ENCODE measurements at places on chromosomes 16 and 17. TPM values are rescaled to one million over a fixed set of nuclear protein-coding genes. Genes with fewer than 3 reads are reported as not detected.

Gene TM4SF5
- total RNA-seq, result not detected

Gene TNS4
- total RNA-seq, result not detected

Gene OSGIN1
- 1.7 TPM for total RNA-seq

Gene CHST4
- not detected for total RNA-seq

Gene PLA2G15
- 28.9 TPM for total RNA-seq

Gene MARVELD3
- not detected for total RNA-seq

Gene BOLA2B
- 156 TPM for total RNA-seq

GRCh38 chr16:5885521-5885920 is 787.9 kb upstream of the EEF2KMT start:
- DNase-seq, result no peak

GRCh38 chr16:48492133-48492532 is 106.9 kb upstream of the SIAH1 start:
- no peak for DNase-seq

DNA sequence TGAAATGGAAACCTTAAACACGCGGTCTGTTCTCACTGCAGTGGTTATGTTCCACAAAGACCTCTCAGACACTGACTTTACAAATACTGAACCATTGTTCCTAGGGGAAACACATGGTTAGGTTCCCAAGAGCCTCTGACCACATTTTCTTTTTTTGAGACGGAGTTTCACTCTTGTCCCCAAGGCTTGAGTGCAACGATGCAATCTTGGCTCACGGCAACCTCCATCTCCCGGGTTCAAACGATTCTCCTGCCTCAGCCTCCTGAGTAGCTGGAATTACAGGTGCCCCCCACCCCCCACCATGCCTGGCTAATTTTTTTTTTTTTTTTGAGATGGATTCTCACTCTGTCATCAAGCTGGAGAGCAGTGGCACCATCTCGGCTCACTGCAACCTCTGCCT is 179.7 kb downstream of the RBFOX3 start:
- DNase-seq, result no peak

- no peak for DNase-seq
Observed at GRCh38 chr17:72588961-72589360, 468.1 kb downstream of the SOX9 start.

DNA sequence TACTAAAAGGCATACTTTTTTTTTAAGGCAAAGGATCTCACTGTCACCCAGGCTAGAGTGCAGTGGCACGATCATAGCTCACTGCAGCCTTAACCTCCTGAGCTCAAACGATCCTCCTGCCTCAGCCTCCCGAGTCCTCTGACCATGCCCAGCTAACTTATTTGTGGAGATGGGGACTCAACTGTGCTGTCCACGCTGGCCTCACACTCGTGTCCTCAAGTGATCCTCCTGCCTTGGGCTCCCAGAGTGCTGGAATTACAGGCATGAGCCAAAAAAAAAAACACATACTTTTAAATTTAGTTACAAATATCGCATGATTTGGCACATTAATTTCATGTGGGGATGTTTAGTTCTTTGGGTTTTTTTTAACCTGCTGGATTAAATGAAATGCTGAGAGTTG is 207.7 kb upstream of the CHMP6 start:
- no peak for DNase-seq

DNA sequence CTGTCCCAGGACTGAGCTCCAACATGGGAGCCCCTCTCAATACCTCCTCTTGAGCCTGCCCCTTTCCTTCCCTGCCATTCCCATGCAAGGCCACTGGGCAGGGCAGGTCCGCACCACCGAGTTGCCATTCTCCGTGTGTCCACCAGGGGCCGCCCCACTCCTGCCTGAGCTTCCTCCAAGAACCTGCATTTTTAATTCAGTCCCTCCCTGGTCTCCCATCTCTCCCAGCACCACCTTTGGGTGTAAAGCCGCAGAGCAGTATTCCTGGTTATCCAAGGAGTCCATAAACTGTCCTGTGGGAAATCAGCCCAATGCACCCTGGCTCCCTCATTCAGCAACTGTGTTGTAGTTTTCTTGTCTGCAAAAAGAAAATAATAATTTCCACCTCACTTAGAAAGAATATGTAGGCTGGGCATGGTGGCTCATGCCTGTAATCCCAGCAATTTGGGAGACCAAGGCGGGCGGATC is 15.9 kb upstream of the ANKRD40CL start:
- DNase-seq, result peak; percentile 82

DNA sequence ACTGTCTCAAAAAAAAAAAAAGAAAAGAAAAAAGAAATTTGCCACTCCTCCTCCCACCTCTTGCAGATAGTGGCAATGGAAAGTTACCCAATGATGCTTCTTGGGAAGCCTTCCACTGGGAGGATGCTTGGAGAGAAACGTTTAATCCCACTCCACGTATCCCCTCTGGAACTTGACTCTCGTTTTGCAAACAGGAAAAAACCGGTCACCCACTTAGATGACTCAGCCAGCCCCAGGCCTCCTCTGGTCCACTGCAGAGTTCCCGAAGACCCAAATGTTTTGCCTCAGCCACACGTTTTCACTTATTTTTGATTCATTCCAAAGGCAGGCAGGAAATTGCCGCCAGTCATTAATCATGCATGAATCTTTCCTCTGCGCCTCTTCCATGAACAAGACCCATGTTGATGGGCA is 9.3 kb upstream of the TNFRSF17 start:
- peak; percentile 53 for DNase-seq

- DNase-seq, result no peak
Observed at GRCh38 chr16:83113317-83113716, 486.5 kb downstream of the CDH13 start.

GRCh38 chr16:75477680-75478473 is 13.4 kb upstream of the TMEM170A start:
- no peak for DNase-seq

- DNase-seq, result peak; percentile 59
Observed at GRCh38 chr17:46191322-46192188, 1.7 kb downstream of the KANSL1 start.

GRCh38 chr17:21284319-21285163 is at the start of gene MAP2K3:
Gene MAP2K3 (plus strand): TSS chr17:21284711. CDS start chr17:21284921, 210 bp downstream.
- peak; percentile 97 for DNase-seq

GRCh38 chr16:26913851-26914250 is 152.9 kb upstream of the C16orf82 start:
- no peak for DNase-seq

DNA sequence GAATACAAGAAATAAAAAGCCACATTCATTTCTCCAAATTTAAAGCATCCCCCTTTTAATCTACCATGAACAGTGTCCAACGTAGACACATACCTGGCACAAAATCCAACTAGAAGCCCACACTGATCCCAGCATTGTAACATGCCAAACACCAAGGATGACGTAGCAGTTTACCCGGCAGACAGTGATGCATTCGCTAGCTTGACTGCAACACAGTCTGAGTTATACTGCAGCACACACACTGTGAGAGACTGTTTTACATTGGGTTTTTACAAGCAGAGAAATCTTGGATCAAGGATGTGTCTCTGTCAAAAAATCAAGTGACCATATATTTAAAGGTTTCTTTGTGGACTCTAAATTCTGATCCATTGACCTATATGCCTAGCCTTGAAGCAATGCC is 74.5 kb upstream of the C17orf78 start:
- DNase-seq, result no peak

GRCh38 chr16:86965840-86966550 is 351.2 kb downstream of the C16orf95 start:
- no peak for DNase-seq

DNA sequence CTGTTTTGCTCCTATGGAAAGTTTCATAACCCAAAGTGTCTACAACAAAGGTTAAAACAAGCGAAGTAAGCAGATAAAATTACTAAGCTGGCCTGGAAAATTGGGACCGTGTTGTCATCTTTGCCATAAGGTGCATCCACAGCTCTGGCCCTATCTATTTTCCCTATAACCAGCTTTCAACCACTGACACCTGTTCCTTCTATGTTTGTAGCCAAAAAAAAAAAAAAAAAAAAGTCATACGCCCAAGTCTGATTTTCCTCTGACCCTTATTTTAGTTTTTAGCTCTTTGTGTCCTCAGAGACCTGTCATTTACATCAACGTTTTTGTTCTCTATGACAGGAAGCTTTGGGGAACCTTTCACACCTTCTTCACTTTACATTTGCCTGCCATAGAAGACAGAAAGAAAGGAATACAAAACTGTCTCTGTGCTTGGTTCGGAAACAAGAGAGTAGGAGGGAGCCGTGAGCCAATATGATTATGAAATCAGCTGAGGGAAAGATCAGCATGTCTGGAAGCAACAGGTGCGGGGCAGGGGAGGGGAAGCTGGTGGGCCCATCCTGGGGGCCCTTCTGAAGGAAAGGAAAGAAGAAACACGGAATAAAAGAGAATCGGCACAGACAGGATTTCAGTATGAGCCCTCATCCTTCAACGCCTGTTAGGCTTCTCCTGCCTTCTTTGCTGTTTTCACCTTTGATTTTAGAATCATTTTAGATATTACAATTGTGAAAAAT is 8.5 kb downstream of the HS3ST3A1 start:
- DNase-seq, result no peak

DNA sequence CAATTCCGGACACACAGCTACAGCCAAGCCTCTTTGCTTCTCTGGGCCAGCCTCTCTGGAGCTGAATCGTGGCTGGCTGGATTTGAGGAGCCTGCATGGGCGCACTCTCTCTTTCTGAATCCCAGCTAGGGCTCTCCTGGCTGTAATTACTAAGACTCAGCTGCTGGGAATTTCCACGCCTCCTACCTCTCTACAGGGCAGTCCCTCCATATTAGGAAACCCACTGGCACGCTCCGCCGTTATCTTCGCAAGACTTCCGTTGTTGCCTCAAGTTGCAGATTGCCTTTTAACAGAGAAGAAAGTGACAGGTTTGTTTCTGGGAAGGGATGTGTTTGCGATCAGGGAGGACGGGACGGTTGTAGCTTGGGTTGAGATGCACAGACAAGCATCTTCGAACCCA is 188.4 kb upstream of the NLRP1 start:
- peak; percentile 71 for DNase-seq

- no peak for DNase-seq
Observed at GRCh38 chr17:2776589-2777241, 19.5 kb upstream of the RAP1GAP2 start.

DNA sequence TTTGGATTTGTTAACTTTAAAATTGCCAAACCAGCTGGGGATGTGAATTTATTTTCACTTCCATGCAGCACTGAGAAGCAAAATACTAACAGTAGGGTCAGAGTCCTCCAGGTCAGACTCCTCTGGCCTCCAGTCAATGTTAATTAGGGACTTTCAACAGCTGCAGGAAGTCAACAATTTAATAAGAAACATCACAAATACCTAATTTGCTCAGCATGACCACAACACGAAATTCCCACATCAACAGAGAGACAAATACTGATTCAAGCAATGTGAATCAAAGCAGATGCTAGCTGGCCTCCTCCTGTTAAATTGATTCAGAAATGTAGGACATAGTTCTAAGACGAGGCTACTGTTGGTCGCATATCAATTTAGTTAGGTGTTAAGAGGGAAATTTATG is 111.7 kb downstream of the ABCA8 start:
- no peak for DNase-seq

DNA sequence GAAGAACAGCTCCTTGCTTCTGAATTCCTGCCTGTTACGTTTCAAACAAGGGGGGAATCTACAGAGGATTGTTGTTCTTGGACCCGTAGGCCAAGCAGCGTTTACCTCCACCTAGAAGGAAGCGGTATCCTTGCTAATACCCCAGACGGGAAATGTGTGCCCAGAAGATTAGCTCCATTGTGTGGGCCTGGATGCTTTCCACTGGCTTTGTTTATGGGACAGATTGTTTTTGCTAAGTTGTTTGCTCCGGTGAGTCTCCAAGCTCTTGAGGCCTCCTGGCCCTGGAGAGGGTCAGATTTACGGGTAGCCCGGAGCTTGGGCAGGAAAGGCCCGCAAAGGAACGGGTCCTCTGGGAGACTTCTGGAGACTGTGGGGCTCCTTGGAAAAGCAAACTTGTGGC is 28.4 kb upstream of the MRTFB start:
- peak; percentile 52 for DNase-seq

- peak; percentile 47 for DNase-seq
Observed at GRCh38 chr17:74417178-74418045, 14.5 kb upstream of the GPRC5C start.

GRCh38 chr16:4846901-4847773 is at the start of the genes GLYR1 and UBN1:
Gene GLYR1 (minus strand): TSS chr16:4847288. CDS start chr16:4847265, 23 bp downstream.
Gene UBN1 (plus strand): TSS chr16:4847481. CDS start chr16:4852918, 5,437 bp downstream.
- DNase-seq, result peak; percentile 96

DNA sequence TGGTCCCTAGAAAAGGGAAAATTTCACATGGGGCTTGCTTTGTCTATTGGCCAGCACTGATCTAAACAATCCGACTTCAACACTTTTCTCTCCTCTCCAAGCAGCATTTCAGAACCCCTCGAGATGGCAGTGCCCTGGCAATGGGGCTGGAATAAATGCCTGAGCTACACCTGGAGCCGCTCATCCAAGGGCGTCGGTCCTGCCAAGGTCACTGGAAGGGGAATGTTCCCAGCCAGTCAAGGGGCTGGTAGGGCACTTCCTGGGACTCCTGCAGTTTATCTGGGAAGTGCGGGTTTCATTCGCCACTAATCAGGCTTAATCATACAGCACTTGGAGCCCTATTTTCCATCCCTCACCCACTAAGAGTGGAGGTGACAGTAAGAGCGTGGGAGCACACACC is 17.1 kb downstream of the MEAK7 start:
- no peak for DNase-seq

DNA sequence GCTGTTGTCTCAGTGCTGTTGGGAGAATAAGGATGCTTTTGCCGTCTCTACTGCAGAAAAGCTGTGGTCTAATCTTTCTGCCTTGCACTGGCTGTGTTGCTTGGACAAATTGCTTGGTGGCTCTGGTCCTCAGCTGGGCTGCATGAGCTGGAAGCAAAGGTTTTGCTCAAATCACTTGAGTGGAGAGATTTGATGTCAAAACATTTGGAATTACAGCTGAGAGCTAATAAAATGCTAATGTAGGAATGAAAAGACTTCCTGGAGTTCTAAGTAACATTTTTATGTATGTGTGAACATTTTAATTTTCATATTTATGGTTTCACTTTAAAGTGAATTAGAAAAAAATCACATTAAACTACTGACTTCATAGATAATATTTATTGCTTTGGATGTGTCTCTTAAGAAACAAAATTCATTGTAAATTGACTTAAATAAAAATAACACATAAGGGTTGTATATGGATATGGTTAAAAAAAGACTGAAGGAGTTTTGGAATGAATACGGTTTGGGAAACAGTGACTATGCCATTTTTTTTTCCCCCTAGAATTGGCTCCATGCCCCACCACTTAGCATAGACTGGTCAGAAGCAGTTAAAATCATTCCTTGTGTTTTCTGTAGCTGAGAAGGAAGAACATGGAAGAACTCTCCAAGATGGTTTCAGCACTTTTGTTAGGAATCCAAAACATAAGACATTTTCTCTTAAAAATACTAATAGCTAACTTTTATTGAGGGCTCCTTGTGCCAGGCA is 39.2 kb upstream of the FAM20A start:
- DNase-seq, result no peak

GRCh38 chr16:65099607-65100006 is 22.3 kb downstream of the CDH11 start:
- no peak for DNase-seq

- DNase-seq, result no peak
Observed at GRCh38 chr16:14248791-14249190, 177.7 kb downstream of the MRTFB start.

DNA sequence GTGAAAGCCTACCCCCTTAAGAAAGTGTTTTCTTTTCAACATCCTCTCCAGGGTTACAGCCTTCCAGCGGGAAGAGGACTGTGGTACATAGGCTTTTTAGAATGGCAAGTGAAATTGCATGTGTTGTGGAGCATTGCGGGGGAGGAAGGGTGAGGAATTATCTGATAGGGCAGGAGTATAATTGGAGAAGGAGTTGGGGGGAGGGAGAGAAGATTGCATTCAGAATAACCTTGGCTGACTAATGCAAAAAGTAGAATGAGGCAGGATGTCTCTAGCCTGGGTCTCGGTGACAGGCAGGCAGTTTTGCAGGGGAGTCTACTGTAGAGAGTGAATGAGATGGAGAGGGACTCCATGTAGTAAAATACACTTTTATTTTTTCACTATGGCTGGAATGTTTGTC is 2.4 kb upstream of the CDH8 start:
- DNase-seq, result no peak

Data from SJSA1 (cell line).